B cell (primary cell): ENCODE measurements at places on chromosomes 5 and 9. TPM values are rescaled to one million over a fixed set of nuclear protein-coding genes. Genes with fewer than 3 reads are reported as not detected.

LVRN gene
- 0.06 TPM in 1 of 2 replicates, not detected in the other for polyA plus RNA-seq

PDE6A gene
- polyA plus RNA-seq: not detected in 2 replicates

GABRB2 gene
- polyA plus RNA-seq: 0.16 TPM in 1 of 2 replicates, not detected in the other

SPINK4 gene
- not detected in 2 replicates for polyA plus RNA-seq

KIAA1958 gene
- polyA plus RNA-seq: 2.4 and 2.6 TPM in 2 replicates

SLC34A1 gene
- polyA plus RNA-seq: 0.06 TPM in 1 of 2 replicates, not detected in the other

SNX2 gene
- 107 and 214 TPM in 2 replicates for polyA plus RNA-seq

NR5A1 gene
- polyA plus RNA-seq: not detected in 2 replicates
